Stimulated activated CD8-positive, alpha-beta memory T cell treated with anti-CD3 and anti-CD28 coated beads, Interleukin-12 subunit alpha, Interleukin-12 subunit beta, amount 100 ng/mL, for 1 hour (primary cell): ENCODE measurements at places on chromosomes 13 and 19.
A peak's percentile ranks its signal among the peaks of the same experiment; 100 is the strongest.

DNA sequence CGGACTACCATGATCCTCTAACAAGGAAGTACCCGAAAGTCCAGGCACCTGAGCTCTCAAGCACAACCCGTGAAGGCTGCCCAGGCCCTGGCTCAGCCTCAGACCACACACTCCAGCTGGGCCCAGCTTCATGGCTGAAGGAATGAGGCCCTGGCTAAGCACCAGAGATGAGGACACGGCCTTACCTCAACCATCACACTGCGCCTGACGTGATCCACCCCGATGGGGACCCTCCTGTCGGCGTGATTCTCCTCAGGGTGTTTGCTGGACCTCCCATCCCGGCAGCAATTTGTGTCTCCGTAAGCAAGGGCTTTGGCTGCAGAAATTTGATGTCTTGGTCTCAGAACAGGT is 56.5 kb downstream of the F2RL3 start:
- no peak for DNase-seq

- no peak for DNase-seq
Observed at GRCh38 chr13:46160471-46161066, 21.4 kb downstream of the LCP1 start.

- no peak for DNase-seq
Observed at GRCh38 chr19:54247106-54247930, 4.7 kb upstream of the LILRA6 start.

GRCh38 chr19:50894478-50895356 is 16.5 kb downstream of the KLK4 start:
- DNase-seq: no peak

DNA sequence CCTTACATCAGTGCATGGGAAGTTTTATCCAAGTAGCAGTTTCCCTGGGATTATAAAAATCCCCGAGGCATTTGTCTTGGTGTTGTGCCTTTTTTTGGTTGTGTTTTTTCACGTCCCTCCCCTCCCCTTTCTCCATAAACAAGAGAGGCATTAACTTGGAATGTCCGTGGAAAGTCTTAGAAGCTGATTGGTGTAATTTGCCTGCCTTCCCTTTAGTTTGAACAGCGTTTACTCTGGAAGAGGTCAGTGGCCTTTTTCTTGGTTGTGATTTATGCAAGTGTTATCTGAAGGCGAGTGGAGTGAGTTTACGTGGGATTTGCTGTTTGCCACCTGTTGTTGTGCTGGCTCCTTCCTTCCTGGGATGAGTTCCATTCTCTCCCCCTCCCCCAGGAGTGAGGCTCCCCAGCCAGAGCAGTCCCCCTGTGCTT is 7.2 kb downstream of the ACTN4 start:
- no peak for DNase-seq

GRCh38 chr19:42362342-42362741 is 27.8 kb downstream of the CNFN start:
- DNase-seq: no peak

DNA sequence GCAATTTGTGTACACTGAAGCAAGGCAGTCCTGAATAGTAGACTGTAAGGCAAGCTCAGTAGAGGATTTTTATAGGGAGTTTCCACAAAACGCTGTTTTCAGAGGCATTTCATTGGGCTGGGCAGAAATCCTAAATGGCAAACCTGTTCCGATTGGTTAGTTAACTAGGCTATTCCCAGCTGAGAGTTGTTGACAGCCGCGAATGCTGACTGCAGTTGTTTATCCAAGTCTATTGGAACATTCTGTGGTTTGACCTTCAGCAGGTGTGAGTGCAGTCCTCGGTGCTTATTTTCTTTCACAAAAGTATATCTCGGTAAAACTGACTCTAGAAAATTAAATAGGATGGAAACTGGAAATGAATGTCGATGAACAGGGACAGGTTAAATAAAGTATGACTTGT is 45.4 kb downstream of the TPT1 start:
- no peak for DNase-seq

DNA sequence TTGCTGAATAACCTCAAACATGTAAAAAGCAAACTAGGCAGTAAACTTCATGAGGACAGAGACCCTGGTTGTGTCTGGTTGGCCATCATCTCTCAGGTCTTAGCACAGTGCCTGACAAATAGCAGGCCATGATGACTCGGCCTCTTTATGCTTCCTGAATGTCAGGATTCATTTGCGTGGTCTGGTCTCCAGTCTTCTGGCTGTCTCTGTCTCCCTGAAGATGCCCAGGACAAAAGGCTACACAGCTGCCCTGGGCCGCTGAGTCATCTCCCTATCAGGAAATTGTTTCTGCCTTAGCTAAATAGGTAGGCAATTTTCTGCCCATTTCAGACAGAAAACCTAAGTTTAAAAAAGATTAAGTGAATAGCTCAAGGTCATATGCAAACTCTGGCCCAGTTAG is 84.1 kb upstream of the FNDC3A start:
- no peak for DNase-seq

GRCh38 chr13:83883061-83883523 is 818 bp upstream of the SLITRK1 start:
- DNase-seq: no peak

DNA sequence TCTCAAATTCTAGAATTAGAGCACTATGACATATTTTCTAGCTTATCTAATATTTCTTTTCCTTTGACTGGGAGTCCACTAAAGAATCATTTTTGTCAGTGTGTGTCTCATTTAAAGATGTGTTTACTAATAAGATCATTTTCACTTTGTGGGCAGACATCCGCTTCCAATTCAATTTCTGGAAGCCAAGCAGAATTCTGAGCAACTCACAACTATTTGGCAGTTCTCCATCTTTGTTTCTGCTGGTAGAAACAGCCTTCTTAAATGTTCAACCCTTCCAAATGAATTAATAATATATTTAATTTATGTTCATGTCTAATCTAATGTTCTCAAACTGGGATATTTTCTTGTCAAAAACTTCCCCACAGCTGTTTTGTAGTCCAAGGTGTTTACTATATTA is 411.8 kb downstream of the KCTD12 start:
- no peak for DNase-seq

DNA sequence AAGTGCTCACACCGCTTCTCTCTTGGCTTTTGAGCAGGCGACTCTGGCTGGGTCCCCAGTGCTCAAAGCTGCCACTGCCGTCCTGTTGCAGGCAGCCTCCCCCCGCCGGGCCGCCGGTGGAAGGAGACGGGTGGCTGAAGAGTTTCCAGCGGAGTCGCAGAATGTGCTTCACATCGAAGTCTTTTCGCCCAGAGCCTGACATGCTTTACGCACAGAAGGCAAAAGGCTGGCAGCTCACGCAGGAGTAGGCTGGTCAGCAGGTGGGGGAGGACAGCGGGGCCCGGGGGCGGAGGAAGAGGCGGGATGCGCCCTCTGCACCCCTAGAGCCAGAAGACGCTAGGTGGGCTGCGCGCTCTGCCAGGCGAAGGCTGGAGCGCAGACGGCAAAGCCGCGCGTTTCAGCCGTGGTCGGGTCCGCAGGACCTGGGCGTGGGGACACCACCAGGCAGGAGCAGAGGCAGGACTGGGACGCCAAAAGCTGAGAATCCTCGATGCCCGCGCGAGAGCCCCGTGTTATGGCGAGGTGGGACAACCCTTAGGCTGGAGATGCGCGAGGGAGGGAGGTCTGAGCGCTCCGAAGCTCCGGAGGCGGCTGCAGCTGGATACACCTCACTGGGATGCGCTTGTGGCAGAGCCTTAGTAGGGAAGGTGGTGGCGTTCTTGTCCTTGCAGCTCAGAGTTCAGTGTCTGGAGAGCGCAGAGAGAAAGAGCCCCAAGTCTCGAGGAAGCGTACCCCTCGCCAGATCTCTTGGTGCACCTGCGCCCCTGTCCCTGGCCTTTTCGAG is at the start of gene ATXN8OS:
TSS of gene ATXN8OS (plus strand) at position 329 of the 784 bp plus-strand sequence.
- no peak for DNase-seq

DNA sequence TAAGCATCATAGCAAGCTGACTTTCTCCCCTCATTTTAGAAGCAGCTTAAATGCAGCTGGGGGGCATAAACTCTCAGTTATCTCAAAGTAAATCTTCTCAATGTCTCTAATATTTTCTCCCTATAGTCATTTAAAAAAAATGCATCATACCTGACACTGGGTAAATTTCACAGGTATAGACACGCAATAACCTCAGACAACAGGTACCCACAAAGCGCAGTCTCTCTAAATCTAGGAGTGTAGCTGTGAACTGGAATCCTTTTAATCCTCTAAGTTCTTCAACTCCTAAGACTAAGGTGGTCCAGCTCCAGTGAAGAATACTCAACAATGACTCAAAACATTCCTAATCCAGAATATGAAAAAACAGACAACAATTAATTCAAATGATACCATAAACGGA is 141.2 kb downstream of the MYCBP2 start:
- no peak for DNase-seq

DNA sequence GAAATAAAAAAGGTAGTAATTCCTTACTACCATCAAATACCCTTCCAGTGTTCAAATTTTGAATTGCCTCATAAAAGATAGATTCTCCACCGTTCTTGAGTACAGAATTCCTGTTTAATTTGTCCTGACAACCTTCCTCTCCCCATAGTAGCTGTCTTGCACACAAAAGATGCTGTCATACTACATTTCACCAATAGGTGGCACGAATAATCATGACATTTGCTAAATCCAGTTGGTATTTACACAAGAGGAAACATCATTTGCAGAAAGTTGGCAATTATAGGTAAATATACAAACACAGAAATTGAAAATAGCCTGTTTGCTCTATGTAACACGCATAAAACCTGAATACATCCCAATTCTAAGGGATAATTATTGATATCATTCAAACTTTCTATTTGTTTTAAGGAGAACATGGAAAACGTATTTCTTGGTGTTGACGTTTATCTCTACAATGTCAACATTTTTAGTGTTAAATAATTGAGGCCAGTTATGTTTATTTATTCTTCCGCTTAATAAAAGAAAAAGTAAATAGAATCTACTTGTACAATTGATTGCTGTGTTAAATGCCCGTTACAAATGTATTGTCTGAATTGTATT is 58.3 kb upstream of the CLDN10 start:
- DNase-seq: no peak

- DNase-seq: no peak
Observed at GRCh38 chr19:12834976-12835757, 788 bp upstream of the RTBDN start.

DNA sequence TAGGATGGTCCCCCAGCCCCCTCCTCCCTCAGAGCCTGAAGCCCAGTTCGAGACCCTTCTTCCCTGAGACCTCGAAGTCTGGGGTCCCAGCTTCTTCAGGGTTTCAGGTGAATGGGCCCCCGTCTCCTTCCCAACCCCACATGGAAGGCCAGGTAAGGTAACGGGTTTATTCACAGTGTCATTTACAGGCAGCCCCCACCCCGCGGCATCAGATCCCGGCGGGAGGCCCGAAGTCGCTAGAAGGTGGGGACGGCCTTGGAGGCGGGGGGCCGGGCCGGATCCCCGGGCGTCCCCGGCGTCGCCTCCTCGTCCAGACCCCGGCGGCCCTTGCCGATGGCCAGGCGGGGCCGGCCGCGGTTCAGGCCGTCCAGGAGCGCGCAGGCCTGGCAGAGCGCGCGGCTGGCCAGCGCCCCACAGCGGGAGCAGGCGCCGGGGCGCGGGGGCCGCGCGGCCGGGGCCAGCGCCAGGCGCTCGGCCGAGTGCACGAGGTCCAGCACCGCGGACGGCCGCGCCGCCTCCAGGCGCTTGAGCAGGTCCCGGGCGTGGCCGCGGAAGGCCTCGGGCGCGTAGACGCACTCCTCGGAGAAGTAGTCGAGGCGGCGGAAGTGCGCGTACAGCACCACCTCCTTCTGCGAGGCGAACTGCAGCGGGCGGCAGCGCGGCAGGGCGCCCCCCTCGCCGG is 9.7 kb downstream of the CTU1 start:
- DNase-seq: no peak

GRCh38 chr19:34990578-34991192 is 9.4 kb upstream of the GRAMD1A start:
- DNase-seq: no peak

DNA sequence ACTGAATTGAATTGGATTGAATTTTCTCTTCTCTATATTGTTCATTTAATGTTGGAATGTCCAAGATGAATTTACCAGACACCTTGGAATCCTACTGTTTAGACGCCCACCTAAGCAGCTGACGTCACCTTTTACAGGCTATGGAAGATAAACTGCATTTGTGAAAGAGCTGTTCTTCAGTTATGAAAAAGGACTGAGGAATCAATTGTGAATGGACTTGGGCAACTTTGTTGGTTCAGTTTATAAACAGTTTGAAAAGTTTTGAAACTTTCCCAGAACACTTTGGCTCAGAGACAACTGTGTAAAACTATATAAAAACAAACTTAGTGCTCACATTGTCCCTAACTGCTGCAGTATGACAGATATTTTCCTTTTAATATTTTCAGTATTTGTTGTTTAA is 590.8 kb upstream of the SPRY2 start:
- no peak for DNase-seq

GRCh38 chr13:49369866-49370265 is 74.0 kb downstream of the CAB39L start:
- DNase-seq: no peak

DNA sequence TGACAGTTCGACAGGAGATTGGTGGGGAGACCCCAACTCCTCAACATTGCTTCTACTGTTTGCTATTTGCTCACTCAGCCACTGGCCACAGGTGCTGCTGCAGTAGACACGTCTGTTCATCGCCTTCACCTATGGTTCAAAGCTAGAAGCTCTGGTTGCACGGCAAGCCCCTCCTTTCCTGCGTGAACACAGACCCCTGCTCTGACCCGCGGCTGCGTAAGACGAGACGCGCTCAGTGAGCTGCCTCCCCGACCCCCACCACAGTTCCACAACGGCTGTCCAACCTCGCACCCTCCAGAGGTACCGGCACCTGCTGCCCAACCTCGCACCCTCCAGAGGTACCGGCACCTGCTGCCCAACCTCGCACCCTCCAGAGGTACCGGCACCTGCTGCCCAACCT is 6.8 kb downstream of the RASA3 start:
- DNase-seq: no peak

DNA sequence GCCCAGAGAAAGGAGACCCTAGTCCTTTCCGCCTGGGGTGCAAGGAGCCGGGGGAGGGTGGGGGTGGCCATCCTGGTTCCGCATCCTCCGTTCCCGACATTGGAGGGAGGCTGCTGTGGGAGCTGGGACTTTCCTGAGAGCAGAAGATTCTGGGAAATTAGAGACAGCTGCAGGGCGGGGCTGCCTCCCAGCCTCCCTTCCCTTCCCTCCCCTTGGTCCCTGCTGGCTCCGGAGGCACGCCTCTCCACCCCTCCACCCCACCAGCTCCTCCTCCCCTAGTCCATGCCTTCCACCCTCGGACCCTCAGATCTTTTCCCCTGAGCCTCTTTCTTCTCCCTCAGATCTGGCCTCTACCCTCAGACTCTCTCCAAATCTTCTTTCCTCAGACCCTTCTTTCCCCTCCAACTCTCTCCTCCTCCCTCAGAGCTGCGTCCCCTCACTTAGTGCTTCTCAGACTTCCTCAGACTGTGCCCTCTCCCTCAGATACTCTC is 3.1 kb upstream of the BCL3 start:
- DNase-seq: no peak

GRCh38 chr19:21474671-21475181 is 30.7 kb upstream of the ZNF429 start:
- peak; percentile 61 for DNase-seq
